ENCODE measurements at places on chromosomes 3 and 15.
A peak's percentile ranks its signal among the peaks of the same experiment; 100 is the strongest.

GRCh38 chr15:97680606-97681220 is 279.8 kb upstream of the ARRDC4 start:
- DNase-seq, result no peak

GRCh38 chr15:100922192-100923040 is 3.3 kb downstream of the LRRK1 start:
- DNase-seq, result no peak

DNA sequence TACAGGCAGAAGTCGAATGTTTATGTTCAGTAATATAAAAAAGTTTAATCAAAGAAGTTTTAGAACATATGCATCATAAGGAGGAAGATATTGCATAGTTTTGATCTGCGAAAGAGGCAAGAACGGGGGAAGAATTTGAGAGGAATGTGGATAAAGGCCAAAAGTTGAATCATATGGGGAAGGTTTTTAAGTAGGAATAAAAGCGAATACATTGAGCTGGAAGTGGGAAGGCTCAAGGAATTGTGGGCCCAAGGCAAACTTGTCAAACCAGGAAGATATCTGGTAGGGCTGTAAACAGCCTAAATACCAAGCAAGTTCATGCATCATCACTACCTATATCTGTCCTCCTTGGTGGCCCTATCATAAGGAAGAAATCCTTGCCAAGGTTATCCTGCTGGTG is 186.9 kb downstream of the MAGI1 start:
- peak; percentile 58 for DNase-seq

GRCh38 chr3:170809975-170810357 is 60.0 kb downstream of the RPL22L1 start:
- no peak for DNase-seq

- DNase-seq, result no peak
Measured at GRCh38 chr3:46731795-46732194, 14.1 kb upstream of the PRSS50 start.

Measured in astrocyte of the hippocampus (primary cell).